Head of caudate nucleus (tissue), 42 donors: ENCODE measurements at places on chromosomes 5 and 9.

DNA sequence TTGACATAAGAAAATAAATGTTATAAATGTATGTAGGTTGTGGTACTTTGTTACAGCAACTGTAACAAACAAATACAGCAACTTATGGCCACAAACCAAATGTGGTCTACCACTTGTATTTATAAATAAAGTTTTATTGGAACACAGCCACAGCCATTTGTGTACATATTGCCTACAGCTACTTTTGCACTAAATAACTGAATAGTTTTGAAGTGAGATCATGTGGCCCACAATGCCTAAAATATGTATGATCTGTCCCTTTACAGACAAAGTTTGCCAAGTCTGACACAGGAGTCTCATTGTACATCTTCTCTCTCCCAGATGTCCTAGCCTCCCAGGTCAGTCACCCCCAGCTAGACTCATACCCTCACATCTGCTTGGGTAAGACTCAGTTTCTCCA lies 283.6 kb upstream of the PRDM9 start:
- DNase-seq: no peak

- DNase-seq: no peak
Observed at GRCh38 chr5:71601222-71602026, 14.3 kb downstream of the MCCC2 start.

- no peak for DNase-seq
Observed at GRCh38 chr5:149667084-149667828, 62.9 kb upstream of the PPARGC1B start.

GRCh38 chr9:131657940-131658339 lies 81.9 kb downstream of the RAPGEF1 start:
- DNase-seq: no peak

DNA sequence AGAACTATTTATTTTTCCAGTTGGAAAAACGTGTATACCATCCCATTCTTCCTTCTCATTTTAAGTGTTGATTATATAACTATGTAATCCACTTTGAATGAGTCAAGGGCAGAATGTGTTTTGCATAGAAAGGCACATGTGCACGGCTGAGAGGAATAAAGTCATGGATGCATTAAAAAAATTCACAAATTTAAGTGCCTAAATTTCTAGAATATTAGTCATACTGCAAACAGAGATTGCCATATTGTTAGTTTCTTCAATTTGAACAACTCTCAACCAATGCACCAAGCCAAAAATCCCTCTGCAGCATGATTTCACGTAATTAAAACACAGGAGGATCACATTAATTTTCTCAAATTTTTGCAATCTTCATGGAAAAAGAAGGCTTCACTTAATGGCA lies 166.3 kb downstream of the MPDZ start:
- no peak for DNase-seq

- DNase-seq: no peak
Observed at GRCh38 chr9:32707326-32707725, 71.9 kb upstream of the TAF1L start.
